ENCODE measurements at places on chromosomes 6 and 20.

DNA sequence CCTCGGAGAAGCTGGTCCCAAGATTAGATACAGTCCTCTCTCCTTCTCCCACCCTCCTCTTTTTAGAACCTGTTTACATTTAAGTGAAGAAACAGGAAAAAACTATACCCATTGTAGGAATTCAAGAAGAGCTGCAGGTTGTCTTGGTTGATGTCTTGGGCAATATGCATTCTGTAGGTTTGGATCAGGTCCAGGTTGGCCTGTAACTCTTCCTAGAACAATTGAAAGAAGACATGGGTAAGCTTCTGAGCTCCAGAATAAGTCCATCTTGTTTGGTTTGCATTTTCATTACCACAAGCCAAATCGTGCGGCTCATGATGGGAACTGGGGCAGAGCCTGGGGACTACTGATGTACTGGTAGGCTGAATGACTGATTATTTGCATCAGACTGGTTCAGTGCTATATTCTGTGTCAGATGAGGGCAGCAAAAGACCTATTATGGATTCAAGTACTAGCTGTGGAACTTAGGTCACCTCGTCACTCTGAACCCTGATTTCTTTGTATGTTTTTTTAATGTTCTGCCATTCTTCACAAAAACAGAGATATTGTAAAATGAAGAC lies 20.3 kb upstream of the SLA2 start:
- H3K4me1 ChIP-seq, result no peaks in the 10 kb centered on the region
- no peaks in the 10 kb centered on the region for H3K27me3 ChIP-seq
- DNase-seq, result no peak
- no peak overlapping the region for H3K27ac ChIP-seq
- no peak overlapping the region for H3K4me3 ChIP-seq

- no peak overlapping the region for H3K27ac ChIP-seq
- H3K36me3 ChIP-seq, result no peaks in the 10 kb centered on the region
- H3K27me3 ChIP-seq, result no peaks in the 10 kb centered on the region
- no peak overlapping the region for H3K4me3 ChIP-seq
These were observed 40.0 kb downstream of the CYP39A1 start for GRCh38 chr6:46612645-46613044.

DNA sequence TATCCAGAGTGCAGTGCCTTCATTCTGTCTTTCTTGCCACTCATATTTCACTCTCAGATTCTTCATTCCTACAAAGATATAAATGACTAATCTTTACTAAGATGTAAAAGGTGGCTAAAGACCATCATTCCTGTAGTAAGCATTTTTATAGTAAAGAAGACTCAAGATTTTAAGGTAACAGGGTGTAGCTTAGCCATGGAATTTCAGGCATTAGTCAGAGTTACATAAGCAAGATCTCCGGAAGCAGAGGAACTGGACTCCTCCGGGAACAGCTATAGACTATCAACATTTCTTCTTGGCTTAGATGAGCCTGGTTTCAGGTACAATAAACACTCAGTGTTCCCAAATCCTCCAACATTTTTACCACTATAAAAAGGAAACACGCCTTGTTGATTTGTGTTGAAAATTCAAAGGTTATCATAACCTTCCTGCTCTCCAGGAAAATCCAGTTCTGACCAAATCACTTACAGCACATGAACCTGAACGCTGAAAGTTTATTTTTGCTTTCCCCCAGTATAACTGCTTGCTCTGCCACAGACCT lies 23.7 kb downstream of the SERPINB1 start:
- no peaks in the 10 kb centered on the region for H3K36me3 ChIP-seq
- no peak for DNase-seq
- H3K27ac ChIP-seq, result peak overlapping the region; percentile 16
- no peaks in the 10 kb centered on the region for H3K27me3 ChIP-seq
- H3K4me1 ChIP-seq, result no peaks in the 10 kb centered on the region
- H3K4me3 ChIP-seq, result no peak overlapping the region

DNA sequence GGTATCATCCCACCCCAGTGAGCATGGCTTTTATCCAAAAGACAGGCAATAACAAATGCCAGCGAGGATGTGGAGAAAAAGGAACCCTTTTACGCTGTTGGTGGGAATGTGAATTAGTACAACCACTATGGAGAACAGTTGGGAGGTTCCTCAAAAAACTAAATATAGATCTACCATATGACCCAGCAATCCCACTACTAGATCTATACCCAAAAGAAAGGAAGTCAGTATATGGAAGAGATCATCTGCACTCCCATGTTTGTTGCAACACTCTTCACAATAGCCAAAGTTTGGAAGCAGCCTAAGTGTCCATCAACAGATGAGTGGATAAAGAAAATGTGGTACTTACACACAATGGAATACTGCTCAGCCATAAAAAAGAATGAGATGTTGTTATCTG lies 5.9 kb upstream of the KIAA1755 start:
- H3K36me3 ChIP-seq, result no peaks in the 10 kb centered on the region
- no peaks in the 10 kb centered on the region for H3K27me3 ChIP-seq
- H3K27ac ChIP-seq, result no peak overlapping the region
- no peak for DNase-seq

DNA sequence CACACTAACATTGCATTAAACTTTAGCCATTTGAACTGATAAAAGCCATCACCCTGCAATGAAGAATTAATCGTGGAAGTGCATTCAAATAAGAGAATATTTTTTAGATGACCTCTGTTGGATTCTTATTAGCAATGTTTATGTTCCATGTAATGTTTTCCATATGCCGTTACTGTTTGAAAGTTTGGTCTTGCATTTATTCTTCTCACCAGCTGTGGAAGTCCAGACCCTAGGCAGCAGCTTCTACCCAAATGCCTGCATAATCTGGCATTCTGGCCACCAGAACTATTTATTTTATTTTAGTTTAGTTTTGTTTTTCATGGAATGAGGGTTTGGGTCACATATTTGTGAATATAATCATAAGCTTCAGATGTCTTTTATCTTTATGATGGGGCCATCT lies 140.4 kb downstream of the SAMD5 start:
- no peaks in the 10 kb centered on the region for H3K4me1 ChIP-seq
- no peak overlapping the region for H3K27ac ChIP-seq
- H3K27me3 ChIP-seq, result no peaks in the 10 kb centered on the region
- DNase-seq, result no peak
- H3K36me3 ChIP-seq, result no peaks in the 10 kb centered on the region

DNA sequence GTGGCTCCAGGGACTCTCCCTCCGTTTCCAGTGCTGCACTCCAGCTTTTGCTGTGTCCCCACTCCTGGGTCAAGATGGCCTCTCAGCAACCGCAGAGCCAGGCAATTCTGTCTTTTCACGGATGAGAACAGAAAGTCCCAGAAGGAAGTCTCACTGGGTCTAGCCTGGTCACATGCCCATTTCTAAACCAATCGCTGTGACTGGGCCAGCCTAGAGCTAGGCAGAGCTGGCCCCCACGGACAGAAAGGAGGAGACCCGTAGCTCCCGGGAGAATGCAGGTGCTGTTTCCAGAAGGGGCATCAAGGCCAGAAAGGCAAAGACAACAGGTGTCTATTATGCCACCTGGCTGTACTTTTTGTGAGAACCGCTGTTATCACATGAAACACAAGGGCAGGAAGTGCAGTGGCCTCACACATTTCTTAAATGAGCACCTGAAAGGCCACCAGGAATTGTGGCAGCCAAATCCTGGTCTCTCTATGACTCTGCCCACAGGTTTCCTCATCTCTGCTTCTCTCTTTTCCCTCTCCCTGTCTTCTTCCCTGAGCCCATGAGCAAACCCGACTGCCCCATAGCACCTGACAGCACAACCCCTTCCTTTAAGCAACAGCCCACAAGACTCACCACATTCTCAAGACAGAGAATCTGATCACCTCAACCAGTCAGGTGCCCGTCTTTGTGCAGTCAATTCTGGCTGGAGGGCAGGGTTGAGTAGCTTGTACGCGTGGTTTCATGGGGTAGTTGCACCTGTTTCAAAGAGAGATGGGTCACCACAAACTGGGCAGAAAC lies 37.1 kb upstream of the B4GALT5 start:
- no peaks in the 10 kb centered on the region for H3K36me3 ChIP-seq
- DNase-seq, result peak; percentile 23
- no peaks in the 10 kb centered on the region for H3K27me3 ChIP-seq
- no peak overlapping the region for H3K4me3 ChIP-seq

- H3K4me3 ChIP-seq, result no peak overlapping the region
- H3K27ac ChIP-seq, result no peak overlapping the region
- DNase-seq, result no peak
- H3K4me1 ChIP-seq, result no peaks in the 10 kb centered on the region
- no peaks in the 10 kb centered on the region for H3K36me3 ChIP-seq
These were observed 817 bp downstream of the GRM1 start for GRCh38 chr6:146029573-146030184.

GRCh38 chr6:121998631-121999030 lies 400.8 kb upstream of the HSF2 start:
- DNase-seq, result no peak
- no peak overlapping the region for H3K27ac ChIP-seq
- no peaks in the 10 kb centered on the region for H3K27me3 ChIP-seq
- H3K4me1 ChIP-seq, result no peaks in the 10 kb centered on the region
- H3K36me3 ChIP-seq, result no peaks in the 10 kb centered on the region

GRCh38 chr6:151136141-151136755 lies 103.5 kb upstream of the AKAP12 start:
- H3K4me1 ChIP-seq, result no peaks in the 10 kb centered on the region
- DNase-seq, result no peak
- H3K4me3 ChIP-seq, result no peak overlapping the region

DNA sequence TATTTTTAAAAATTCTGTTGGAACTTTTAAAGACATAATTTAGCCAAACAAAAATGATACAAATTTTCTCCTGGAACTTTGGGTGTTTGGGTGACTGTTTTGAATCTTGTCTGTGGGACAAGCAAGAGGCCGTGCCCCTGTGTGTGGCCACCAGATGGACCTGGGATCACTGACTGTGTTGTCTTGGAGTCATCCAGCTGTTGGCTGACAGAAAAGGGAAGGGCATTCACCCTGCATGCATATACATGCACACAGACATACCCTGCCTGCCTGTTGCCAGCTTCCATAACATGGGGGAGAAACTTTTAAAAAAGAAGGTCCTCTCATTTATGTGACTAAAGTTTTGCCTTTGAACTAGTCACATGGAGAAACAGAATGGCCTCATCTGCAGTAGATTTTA lies 72.7 kb downstream of the BLOC1S5 start:
- H3K4me3 ChIP-seq, result no peak overlapping the region
- peak overlapping the region; percentile 60 for H3K27ac ChIP-seq
- H3K4me1 ChIP-seq, result no peaks in the 10 kb centered on the region
- no peaks in the 10 kb centered on the region for H3K27me3 ChIP-seq
- no peak for DNase-seq

GRCh38 chr6:112626468-112627082 lies 279.4 kb downstream of the RFPL4B start:
- no peaks in the 10 kb centered on the region for H3K36me3 ChIP-seq
- DNase-seq, result no peak
- no peaks in the 10 kb centered on the region for H3K4me1 ChIP-seq

DNA sequence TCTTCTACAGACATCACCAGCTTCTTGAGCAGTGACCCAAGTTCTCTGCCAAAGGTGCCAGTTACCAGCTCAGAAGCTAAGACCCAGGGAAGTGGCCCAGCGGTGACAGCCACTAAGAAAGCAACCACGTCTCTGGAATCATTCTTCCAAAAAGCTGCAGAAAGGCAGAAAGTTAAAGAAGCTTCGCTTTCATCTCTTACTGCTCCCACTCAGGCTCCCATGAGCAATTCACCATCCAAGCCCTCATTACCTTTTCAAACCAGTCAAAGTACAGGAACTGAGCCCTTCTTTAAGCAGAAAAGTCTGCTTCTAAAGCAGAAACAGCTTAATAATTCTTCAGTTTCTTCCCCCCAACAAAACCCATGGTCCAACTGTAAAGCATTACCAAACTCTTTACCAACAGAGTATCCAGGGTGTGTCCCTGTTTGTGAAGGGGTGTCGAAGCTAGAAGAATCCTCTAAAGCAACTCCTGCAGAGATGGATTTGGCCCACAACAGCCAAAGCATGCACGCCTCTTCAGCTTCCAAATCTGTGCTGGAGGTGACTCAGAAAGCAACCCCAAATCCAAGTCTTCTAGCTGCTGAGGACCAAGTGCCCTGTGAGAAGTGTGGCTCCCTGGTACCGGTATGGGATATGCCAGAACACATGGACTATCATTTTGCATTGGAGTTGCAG lies 15.2 kb downstream of the GTPBP2 start:
- no peak overlapping the region for H3K4me3 ChIP-seq
- H3K4me1 ChIP-seq, result no peaks in the 10 kb centered on the region
- no peaks in the 10 kb centered on the region for H3K36me3 ChIP-seq
- no peak overlapping the region for H3K27ac ChIP-seq
- DNase-seq, result no peak

GRCh38 chr6:1624851-1625781 lies 15.4 kb downstream of the FOXC1 start:
- no peaks in the 10 kb centered on the region for H3K36me3 ChIP-seq
- DNase-seq, result no peak
- no peak overlapping the region for H3K27ac ChIP-seq
- no peaks in the 10 kb centered on the region for H3K4me1 ChIP-seq
- peaks cover 11% of the 10 kb centered on the region for H3K27me3 ChIP-seq
- H3K4me3 ChIP-seq, result peak overlapping the region; percentile 26

- H3K4me3 ChIP-seq, result no peak overlapping the region
- H3K27me3 ChIP-seq, result no peaks in the 10 kb centered on the region
- no peak for DNase-seq
- no peaks in the 10 kb centered on the region for H3K36me3 ChIP-seq
These were observed 16.2 kb upstream of the CST3 start for GRCh38 chr20:23654000-23654399.

DNA sequence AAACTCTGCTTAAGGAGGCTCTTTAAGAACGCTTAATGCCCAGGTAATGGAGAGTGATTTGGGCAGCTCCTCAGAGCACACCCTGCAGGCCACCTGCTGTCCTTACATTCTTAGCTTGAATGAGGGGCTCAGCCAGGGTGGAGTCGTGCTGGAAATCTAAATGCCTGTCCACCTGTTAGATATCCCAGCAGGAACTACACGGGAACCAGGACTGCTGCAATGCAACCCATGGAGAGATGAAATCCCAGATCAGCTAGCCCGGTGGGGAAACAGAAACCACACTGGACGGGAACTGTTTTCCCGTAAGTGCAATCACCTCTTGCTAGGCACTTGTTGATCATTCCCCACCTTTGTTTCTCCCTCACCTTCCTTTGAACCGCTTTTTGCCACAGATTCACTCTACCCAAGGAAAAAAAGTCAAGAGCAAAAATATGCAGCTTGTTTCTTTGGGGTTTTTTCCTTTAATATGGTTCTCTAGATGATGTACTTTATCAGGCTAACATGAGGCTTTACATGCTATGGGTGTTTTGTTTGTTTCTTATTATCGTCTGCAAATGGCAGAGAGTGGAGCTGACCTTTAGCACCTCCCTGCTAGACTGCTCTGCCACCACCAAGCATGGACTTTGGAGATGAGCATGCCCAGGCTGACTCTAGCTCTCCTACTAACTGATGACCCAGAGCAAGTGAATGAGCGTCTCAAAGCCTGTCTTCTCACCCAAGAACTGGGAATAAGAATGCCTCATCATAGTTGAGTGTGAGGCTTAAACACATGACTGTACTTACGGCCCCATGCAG lies 125.9 kb upstream of the TNFAIP3 start:
- no peaks in the 10 kb centered on the region for H3K36me3 ChIP-seq
- no peak overlapping the region for H3K27ac ChIP-seq
- H3K27me3 ChIP-seq, result no peaks in the 10 kb centered on the region
- no peaks in the 10 kb centered on the region for H3K4me1 ChIP-seq
- no peak overlapping the region for H3K4me3 ChIP-seq
- DNase-seq, result no peak
